MCF 10A (cell line): ENCODE measurements at places on chromosomes 6 and 20. TPM values are rescaled to one million over a fixed set of nuclear protein-coding genes. Genes with fewer than 3 reads are reported as not detected.

EYS gene
- 1.5 and 1.6 TPM in 2 replicates for total RNA-seq

MYB gene
- total RNA-seq, result not detected in 2 replicates

FAM217A gene
- not detected in 2 replicates for total RNA-seq

HTR1E gene
- total RNA-seq, result not detected in 2 replicates

MMP24 gene
- 0.10 TPM in 1 of 2 replicates, not detected in the other for total RNA-seq

TPD52L1 gene
- 69.5 and 92.6 TPM in 2 replicates for total RNA-seq

AVP gene
- total RNA-seq, result not detected in 2 replicates

- no peak overlapping the region for H3K27ac ChIP-seq
Observed at GRCh38 chr6:127869183-127869582, 31.7 kb downstream of the THEMIS start.

GRCh38 chr6:136612666-136613389 is 62.6 kb upstream of the MAP7 start:
- no peaks in the 10 kb centered on the region for H3K27me3 ChIP-seq
- peaks cover 19% of the 10 kb centered on the region for H3K36me3 ChIP-seq
- DNase-seq, result no peak
- peaks cover 28% of the 10 kb centered on the region for H3K4me1 ChIP-seq

DNA sequence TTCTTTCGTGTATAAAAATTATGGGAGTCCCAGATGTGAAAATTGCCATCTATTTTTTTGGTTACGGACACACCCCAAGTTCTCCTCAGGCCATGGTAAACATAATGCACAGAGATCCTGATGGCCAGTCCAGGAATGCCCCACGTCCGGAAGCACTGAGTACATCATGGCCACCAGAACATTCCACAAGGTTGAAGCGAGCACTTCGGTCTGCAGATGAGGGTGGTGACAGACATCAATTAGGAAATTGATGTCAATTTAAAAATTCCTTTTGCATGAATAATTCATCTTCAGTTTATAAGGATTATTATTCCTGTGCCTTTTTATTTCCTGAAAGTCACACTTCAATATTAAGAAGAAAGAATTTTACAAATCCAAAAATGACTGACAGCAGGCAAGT is 13.2 kb upstream of the EXOC2 start:
- no peaks in the 10 kb centered on the region for H3K27me3 ChIP-seq
- H3K36me3 ChIP-seq, result no peaks in the 10 kb centered on the region
- H3K4me3 ChIP-seq, result no peak overlapping the region
- no peak overlapping the region for H3K27ac ChIP-seq
- DNase-seq, result peak; percentile 22
- peaks cover 11% of the 10 kb centered on the region for H3K4me1 ChIP-seq

GRCh38 chr6:45916692-45917091 is 99.0 kb downstream of the CLIC5 start:
- no peak overlapping the region for H3K4me3 ChIP-seq
- DNase-seq, result no peak
- no peaks in the 10 kb centered on the region for H3K27me3 ChIP-seq

DNA sequence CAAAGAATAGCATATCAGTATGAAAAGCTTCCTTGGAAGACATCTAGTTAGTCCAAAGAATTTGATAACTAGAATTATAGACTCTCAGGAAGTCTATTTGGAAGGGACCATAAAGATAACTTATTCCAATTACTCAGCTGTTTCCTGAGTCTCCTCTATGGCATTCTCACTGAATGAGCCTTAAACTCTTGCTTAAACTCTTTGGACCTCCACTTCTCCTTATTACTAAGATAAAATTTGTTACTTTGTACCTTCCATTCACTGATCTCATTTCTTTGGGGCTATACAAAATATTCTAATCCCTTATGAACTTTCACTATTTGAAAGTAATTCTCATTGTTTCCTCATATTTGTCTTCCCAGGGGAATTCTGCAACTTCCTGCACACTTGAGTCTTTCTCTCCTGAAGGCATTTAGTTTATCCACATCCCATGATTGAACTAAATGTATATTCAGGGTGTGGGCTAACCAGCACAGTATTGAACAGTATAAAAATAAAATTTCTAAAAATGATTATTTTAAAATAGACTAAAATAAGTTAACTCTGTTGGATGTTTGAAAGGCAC is 67.1 kb upstream of the NOTCH4 start:
- no peak for DNase-seq
- H3K27me3 ChIP-seq, result peaks cover 83% of the 10 kb centered on the region
- H3K27ac ChIP-seq, result no peak overlapping the region
- no peak overlapping the region for H3K4me3 ChIP-seq
- no peaks in the 10 kb centered on the region for H3K36me3 ChIP-seq
- H3K4me1 ChIP-seq, result no peaks in the 10 kb centered on the region

- no peaks in the 10 kb centered on the region for H3K27me3 ChIP-seq
- H3K27ac ChIP-seq, result peak overlapping the region; percentile 85
- H3K36me3 ChIP-seq, result no peaks in the 10 kb centered on the region
- peak; percentile 48 for DNase-seq
- no peak overlapping the region for H3K4me3 ChIP-seq
Observed at GRCh38 chr6:1482381-1483166, 93.2 kb downstream of the FOXF2 start.

DNA sequence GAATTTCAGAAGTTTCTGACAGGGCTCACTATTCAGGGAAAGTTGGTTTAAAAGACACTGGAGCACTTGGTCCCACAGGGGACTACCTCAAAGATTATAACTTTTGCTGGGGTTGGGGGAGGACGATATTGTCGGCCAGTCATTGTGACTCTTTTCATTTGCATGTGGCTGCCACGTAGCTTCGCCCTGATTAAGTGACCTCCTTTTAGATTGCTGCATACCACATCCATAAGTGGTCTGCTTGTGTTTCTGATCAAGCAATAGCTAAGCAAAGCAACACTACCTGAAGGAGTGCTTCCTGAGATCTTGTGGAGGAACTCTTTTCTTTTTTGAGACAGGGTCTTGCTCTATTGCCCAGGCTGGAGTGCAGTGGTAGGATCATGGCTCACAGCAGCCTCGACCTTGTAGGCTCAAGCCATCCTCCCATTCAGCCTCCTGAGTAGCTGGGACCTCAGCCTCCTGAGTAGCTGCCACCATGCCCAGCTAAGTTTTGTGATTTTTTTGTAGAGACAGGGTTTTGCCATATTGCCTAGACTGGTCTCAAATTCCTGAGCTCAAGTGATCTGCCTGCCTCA is 691.3 kb downstream of the EPM2A start:
- H3K36me3 ChIP-seq, result no peaks in the 10 kb centered on the region
- DNase-seq, result no peak
- peaks cover 9% of the 10 kb centered on the region for H3K4me1 ChIP-seq
- H3K27ac ChIP-seq, result peak overlapping the region; percentile 54
- no peaks in the 10 kb centered on the region for H3K27me3 ChIP-seq
- no peak overlapping the region for H3K4me3 ChIP-seq

GRCh38 chr6:16774437-16774836 is 13.2 kb upstream of the ATXN1 start:
- H3K4me1 ChIP-seq, result peaks cover 17% of the 10 kb centered on the region
- no peak for DNase-seq
- no peak overlapping the region for H3K27ac ChIP-seq
- H3K4me3 ChIP-seq, result no peak overlapping the region

- H3K4me3 ChIP-seq, result no peak overlapping the region
- H3K4me1 ChIP-seq, result no peaks in the 10 kb centered on the region
- H3K36me3 ChIP-seq, result no peaks in the 10 kb centered on the region
- H3K27ac ChIP-seq, result no peak overlapping the region
Observed at GRCh38 chr20:46461808-46462207, 51.6 kb downstream of the ZNF334 start.

DNA sequence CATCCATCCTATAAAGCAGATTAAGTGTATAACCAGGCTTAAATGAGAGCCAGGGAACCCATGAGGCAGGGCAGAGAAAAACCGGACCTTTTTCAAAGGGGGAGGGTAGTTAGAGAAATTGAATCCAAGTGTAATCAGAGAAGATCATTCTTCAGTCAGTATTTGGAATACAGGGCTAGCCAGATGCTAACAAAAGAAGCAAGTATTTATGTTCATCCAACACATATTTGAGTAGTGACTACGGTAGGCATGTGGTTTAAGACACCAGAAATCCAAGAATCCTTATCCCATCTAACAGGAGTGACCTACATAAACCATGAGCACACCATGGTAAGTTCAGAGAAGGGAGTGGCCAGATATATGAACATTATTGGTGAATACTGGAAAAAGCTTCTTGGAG is 46.8 kb upstream of the FAM83C start:
- peak; percentile 31 for DNase-seq
- H3K27me3 ChIP-seq, result no peaks in the 10 kb centered on the region
- H3K27ac ChIP-seq, result no peak overlapping the region
- no peak overlapping the region for H3K4me3 ChIP-seq
- peaks cover 39% of the 10 kb centered on the region for H3K36me3 ChIP-seq

GRCh38 chr6:40930555-40930954 is 108.5 kb downstream of the UNC5CL start:
- H3K4me1 ChIP-seq, result no peaks in the 10 kb centered on the region
- no peak overlapping the region for H3K4me3 ChIP-seq
- DNase-seq, result peak; percentile 52
- no peaks in the 10 kb centered on the region for H3K36me3 ChIP-seq
- H3K27me3 ChIP-seq, result peaks cover under 1% of the 10 kb centered on the region
- no peak overlapping the region for H3K27ac ChIP-seq

DNA sequence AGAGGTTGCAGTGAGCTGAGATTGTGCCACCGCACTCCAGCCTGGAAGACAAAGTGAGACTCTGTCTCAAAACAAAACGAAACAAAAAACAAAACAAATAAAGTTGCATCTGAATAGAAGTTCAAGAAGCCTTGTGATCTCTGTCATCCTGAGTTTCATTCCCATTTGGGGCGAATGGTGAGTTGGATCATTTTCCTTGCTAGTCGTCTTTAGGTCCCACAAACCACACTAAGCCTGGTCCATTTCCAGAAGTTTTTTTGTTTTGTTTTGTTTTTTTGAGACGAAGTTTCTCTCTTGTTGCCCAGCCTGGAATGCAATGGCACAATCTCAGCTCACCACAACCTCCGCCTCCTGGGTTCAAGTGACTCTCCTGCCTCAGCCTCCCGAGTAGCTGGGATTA is 33.8 kb downstream of the ZNF217 start:
- H3K4me1 ChIP-seq, result no peaks in the 10 kb centered on the region
- DNase-seq, result no peak
- H3K36me3 ChIP-seq, result peaks cover 26% of the 10 kb centered on the region
- H3K4me3 ChIP-seq, result no peak overlapping the region

- H3K27me3 ChIP-seq, result peaks cover 90% of the 10 kb centered on the region
- H3K4me1 ChIP-seq, result no peaks in the 10 kb centered on the region
- H3K36me3 ChIP-seq, result no peaks in the 10 kb centered on the region
- peak; percentile 44 for DNase-seq
Observed at GRCh38 chr6:72218125-72218524, 331.8 kb downstream of the RIMS1 start.

GRCh38 chr6:144295981-144296767 is 11.0 kb downstream of the UTRN start:
- H3K36me3 ChIP-seq, result peaks cover 16% of the 10 kb centered on the region
- H3K4me3 ChIP-seq, result no peak overlapping the region
- peaks cover 9% of the 10 kb centered on the region for H3K4me1 ChIP-seq
- H3K27me3 ChIP-seq, result no peaks in the 10 kb centered on the region
- DNase-seq, result no peak
- peak overlapping the region; percentile 57 for H3K27ac ChIP-seq

DNA sequence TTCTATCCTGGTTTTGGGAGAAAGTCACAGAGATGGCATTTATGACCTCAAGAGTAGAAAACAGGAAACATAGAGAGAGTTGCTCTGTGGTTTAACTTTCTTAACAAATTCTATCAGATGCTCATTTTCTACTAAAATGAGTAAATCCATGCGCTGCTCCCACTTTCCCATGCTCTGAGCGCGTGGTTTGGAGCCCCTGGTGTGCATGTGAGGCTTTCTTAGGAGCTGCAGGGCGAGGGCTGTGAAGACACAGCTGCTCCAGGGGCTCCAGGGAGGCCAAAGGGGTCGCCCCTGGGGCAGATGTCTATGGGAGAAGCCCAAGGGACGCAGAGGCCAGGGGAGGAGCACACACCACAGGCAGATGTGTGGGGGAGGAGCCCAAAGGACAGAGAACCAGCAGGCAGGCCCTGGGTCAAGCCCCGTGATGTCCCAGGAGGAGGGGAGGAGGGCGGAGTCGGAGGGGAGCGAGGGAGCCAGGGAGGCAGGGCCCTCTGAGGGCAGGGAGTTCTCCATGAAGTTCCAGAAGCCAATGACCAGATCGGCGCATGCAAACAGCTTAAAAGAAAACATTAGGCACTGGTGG is 122.9 kb downstream of the IRF4 start:
- no peak overlapping the region for H3K4me3 ChIP-seq
- no peak overlapping the region for H3K27ac ChIP-seq
- H3K4me1 ChIP-seq, result no peaks in the 10 kb centered on the region
- no peak for DNase-seq
- H3K36me3 ChIP-seq, result peaks cover 6% of the 10 kb centered on the region

- no peak overlapping the region for H3K4me3 ChIP-seq
- no peaks in the 10 kb centered on the region for H3K4me1 ChIP-seq
- H3K27ac ChIP-seq, result no peak overlapping the region
- H3K27me3 ChIP-seq, result no peaks in the 10 kb centered on the region
- no peaks in the 10 kb centered on the region for H3K36me3 ChIP-seq
- DNase-seq, result no peak
Observed at GRCh38 chr20:22999756-23000155, 35.4 kb upstream of the SSTR4 start.

- no peaks in the 10 kb centered on the region for H3K4me1 ChIP-seq
- H3K4me3 ChIP-seq, result no peak overlapping the region
- no peak for DNase-seq
- H3K27ac ChIP-seq, result no peak overlapping the region
Observed at GRCh38 chr20:33279261-33279910, 3.6 kb upstream of the BPIFB1 start.

DNA sequence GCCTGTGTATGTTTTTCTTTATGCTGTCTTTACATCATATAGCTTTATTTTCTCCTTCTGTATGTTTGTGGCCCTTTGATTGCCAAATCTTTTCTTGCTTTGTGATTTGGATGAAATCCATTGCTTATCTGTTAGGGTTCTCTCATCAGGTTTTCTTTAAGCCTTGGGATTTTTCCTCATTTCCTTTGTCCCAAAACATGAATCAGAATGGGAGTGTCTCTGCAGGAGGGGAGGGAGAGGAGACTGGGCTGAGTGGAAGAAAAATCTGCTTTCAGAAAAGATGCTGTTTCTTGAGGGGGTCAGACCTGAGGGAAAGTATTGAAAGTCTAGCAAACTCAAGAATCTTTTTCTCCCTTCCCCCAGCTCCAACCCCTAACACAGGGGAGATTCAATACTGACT is 758.0 kb upstream of the MMS22L start:
- no peak for DNase-seq
- peaks cover 78% of the 10 kb centered on the region for H3K27me3 ChIP-seq
- no peaks in the 10 kb centered on the region for H3K4me1 ChIP-seq
- no peak overlapping the region for H3K4me3 ChIP-seq
- no peaks in the 10 kb centered on the region for H3K36me3 ChIP-seq

GRCh38 chr6:17930321-17930993 is 57.0 kb downstream of the KIF13A start:
- DNase-seq, result no peak
- H3K27ac ChIP-seq, result no peak overlapping the region
- peaks cover 7% of the 10 kb centered on the region for H3K4me1 ChIP-seq
- H3K36me3 ChIP-seq, result no peaks in the 10 kb centered on the region

GRCh38 chr6:12578751-12579150 is 137.8 kb upstream of the PHACTR1 start:
- peak overlapping the region; percentile 91 for H3K27ac ChIP-seq
- peaks cover 45% of the 10 kb centered on the region for H3K4me1 ChIP-seq
- DNase-seq, result peak; percentile 43
- H3K36me3 ChIP-seq, result no peaks in the 10 kb centered on the region
- no peaks in the 10 kb centered on the region for H3K27me3 ChIP-seq
- no peak overlapping the region for H3K4me3 ChIP-seq
